ENCODE measurements at places on chromosomes 5 and 9.

DNA sequence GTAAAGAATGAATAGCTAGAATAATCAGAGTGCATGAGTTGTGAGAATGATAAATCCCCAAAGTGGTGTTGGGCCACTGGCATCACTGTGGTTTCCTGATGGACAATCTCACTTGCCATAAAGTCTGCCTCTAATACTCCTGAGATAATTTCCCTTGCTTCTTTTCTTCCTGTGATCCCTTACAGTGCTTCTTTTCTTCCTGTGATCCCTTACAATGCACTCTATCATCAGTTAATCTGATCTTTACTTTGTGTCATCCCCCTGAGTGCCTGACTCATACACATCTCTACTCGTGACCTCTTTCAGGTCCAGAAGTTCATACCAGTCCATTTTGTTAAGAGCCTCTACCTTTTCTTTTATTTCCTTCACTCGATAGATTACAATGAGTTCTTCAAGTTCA, 418.3 kb downstream of the HCN1 start:
- no peak for DNase-seq

DNA sequence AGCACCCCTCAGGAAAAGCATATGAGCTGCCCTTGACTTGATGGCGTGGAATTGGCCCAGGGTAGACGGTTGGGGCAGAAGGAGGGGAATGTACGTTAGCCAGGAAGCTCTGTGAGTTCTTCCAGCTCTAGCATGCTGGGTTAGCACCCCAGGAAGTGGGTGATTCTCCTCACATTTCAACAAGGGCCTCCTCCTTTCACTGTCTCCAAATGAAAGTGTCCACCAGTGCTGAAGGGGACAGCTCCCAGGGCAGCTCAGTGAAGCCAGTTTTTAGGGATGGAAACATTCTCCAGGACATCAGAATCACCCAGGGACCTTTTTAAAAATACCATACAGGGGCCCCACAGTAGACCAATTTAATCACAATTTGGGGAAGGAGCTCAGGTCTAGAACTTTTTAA, 17.2 kb upstream of the AFAP1L1 start:
- DNase-seq: no peak

- no peak for DNase-seq
Measured at GRCh38 chr5:126746290-126746689, 30.6 kb upstream of the LMNB1 start.

DNA sequence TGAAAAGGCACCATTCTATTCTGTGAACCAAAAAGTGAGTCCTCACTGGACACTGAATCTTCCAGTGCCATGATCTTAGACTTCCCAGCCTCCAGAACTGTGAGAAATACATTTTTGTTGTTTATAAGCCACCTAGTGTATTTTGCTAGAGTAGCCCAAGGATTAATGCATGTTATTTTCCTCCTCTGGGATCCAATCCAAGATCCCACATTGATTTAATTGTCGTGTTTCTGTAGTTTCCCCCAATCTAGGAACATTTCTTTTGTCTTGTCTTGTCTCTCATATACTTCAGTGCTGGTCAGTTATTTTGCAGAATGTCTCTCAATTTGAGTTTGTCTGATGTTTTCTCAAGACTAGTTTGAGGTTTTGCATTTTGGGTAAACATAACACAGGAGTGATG, 36.4 kb downstream of the GDNF start:
- DNase-seq: no peak

DNA sequence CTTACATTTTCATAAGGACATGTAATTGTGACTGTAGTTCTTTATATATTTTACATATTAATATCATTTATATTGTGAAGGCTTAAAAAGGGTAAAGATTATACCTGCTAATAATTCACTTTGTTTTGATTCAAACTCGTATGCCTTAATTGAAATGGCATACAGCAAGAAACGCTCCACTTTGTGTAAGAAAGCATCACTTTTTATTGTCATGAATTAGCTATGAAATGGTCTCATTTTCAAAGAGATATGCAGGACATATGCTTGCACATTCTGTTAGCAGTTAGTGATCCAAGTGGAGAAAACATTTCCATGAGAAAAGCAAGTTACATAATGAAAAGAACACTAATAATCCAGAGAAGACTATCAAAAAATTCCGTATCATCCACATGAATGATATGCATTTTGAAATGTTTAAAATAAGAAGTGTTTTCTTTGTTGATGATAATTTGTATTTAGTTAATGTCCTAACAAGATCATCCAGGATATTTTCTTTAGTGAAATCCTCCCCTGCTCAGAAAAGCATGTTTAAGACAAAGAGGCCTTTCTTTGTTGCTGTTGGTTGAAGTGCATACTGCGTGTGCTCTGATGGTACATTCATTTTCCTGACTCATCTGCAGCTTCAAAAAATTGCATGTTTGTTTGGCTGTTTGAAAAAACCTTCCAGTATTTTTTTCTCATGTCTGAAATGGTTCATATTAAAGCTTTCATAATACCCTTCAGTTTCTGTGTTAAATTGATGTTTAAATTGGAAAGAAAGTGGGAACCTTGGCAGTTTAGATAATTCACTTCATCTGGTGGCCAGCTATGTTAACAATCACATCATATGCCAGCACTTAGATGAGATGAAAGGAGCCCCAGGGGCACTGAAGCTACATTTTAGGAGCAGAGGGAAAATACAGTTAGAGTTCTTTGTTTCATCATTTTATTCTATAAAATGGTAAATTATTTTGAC, 242.2 kb downstream of the CSNK1G3 start:
- no peak for DNase-seq

GRCh38 chr9:114231273-114231672, 75.9 kb downstream of the COL27A1 start:
- DNase-seq: no peak

GRCh38 chr5:56977021-56977420, 25.1 kb upstream of the MIER3 start:
- DNase-seq: no peak

DNA sequence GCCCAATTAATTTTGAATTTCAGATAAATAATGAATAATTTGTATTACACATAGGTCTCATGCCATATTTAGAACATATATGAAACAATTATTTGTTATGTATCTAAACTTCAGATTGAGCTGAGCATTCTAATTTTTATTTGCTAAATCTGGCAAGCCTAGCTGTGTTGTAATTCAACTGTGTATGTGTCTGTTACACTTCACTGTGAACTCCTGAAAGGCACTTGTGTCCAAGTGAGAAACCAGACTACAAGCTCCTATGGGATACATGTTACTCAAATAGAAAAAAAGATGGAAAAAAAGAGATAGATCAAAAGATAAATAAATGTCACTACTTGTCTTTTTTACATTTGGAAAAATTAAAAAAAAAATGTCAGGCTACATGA, 56.5 kb upstream of the ANKRD55 start:
- DNase-seq: no peak

DNA sequence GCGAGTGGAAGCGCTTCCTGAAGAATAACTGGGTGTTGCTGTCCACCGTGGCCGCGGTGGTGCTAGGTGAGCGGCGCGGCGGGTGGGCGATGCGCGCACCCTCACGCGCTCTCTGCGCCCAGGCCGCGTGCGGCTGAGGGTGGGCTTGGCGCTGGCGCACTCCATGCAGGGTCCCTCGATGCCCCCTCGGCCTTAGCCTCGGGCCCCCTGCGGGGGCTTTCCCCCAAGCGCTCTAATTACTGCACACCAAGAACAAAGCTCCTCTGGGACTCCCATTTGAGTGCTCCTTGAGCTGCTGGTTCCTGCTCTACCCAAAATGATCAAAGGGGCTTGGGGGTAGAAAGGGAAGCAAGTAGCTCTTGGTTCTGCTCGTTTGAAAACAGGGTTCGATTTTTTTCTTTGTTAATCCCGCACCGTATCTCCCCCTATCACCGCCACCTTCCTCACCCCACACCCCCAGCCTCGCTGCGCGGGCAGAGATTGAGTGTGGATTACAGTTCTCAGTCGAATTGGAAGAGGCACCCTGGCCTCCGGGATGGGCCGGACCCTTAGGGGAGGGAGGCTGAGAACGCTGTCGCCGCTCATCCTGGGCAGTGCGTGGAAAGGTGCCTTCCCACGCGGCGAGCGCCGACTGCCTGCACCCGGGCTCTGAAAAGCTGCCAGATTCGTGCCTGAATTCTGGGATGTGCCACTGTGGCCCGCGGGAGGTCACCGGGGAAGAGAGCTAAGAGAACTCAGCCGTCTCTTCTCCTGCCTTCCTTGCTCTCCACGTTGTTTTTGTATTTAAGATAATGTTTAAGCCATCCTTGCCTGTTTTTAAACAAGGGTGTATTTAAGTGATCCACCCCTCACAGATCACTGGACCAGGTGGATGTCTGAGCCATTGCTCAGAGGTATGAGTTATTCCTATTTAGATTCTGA, 697 bp downstream of the SLC1A1 start:
- DNase-seq: no peak

GRCh38 chr9:108766626-108767161, 89.1 kb downstream of the ACTL7B start:
- no peak for DNase-seq

All from HFF-Myc (cell line).